ENCODE measurements at places on chromosomes 11 and 22. TPM values are rescaled to one million over a fixed set of nuclear protein-coding genes. Genes with fewer than 3 reads are reported as not detected.

HTR3B gene
- not detected for total RNA-seq

CLCF1 gene
- 1.9 TPM for total RNA-seq

WBP2NL gene
- 2.1 TPM for total RNA-seq

SCGB2A2 gene
- not detected for total RNA-seq

HBD gene
- not detected for total RNA-seq

EMID1 gene
- 0.61 TPM for total RNA-seq

BEST1 gene
- not detected for total RNA-seq

OR6T1 gene
- total RNA-seq: not detected

SLCO2B1 gene
- total RNA-seq: not detected

MAPK8IP2 gene
- total RNA-seq: 0.29 TPM

SPDYC gene
- not detected for total RNA-seq

SYCE3 gene
- 0.76 TPM for total RNA-seq

SNX19 gene
- total RNA-seq: 43.4 TPM

RIMBP3C gene
- 0.14 TPM for total RNA-seq

TBX10 gene
- not detected for total RNA-seq
